ENCODE measurements at places on chromosomes 7 and 10. TPM values are rescaled to one million over a fixed set of nuclear protein-coding genes. Genes with fewer than 3 reads are reported as not detected.

C10orf90 gene
- total RNA-seq = not detected

GRCh38 chr7:2484868-2485267, 8.7 kb upstream of the GRIFIN start:
- H3K36me3 ChIP-seq = no peaks in the 10 kb centered on the region
- no peak overlapping the region for H3K4me3 ChIP-seq
- no peaks in the 10 kb centered on the region for H3K4me1 ChIP-seq
- no peak overlapping the region for H3K27ac ChIP-seq
- DNase-seq = no peak

DNA sequence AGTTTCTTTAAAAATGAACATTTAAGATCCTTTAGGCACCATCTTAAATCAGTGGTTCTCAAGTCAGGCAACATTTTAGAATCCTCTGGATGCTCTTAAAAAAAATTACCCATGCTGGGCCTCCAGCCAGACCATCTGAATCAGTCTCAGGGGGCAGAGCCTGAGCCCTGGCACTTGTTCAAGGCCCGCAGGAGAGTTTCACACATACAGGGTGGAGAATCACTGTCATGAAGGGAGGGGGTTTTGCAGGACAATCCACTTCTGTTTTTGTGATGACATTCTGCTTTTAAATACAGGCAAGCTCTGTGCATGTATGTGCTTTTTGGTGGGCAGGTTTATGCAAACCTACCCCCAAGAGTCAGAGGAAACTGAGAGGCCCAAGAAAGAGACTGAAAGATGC, 268.6 kb downstream of the SEC23IP start:
- DNase-seq = no peak
- H3K36me3 ChIP-seq = no peaks in the 10 kb centered on the region
- H3K27ac ChIP-seq = no peak overlapping the region
- H3K4me3 ChIP-seq = no peak overlapping the region
- no peaks in the 10 kb centered on the region for H3K4me1 ChIP-seq

GRCh38 chr7:114086914-114087652, 168.3 kb upstream of the PPP1R3A start:
- no peaks in the 10 kb centered on the region for H3K36me3 ChIP-seq
- H3K4me3 ChIP-seq = peak overlapping the region; percentile 71
- DNase-seq = peak; percentile 56
- no peak overlapping the region for H3K27ac ChIP-seq
- H3K4me1 ChIP-seq = peaks cover 5% of the 10 kb centered on the region
- peaks cover 69% of the 10 kb centered on the region for H3K27me3 ChIP-seq

DNA sequence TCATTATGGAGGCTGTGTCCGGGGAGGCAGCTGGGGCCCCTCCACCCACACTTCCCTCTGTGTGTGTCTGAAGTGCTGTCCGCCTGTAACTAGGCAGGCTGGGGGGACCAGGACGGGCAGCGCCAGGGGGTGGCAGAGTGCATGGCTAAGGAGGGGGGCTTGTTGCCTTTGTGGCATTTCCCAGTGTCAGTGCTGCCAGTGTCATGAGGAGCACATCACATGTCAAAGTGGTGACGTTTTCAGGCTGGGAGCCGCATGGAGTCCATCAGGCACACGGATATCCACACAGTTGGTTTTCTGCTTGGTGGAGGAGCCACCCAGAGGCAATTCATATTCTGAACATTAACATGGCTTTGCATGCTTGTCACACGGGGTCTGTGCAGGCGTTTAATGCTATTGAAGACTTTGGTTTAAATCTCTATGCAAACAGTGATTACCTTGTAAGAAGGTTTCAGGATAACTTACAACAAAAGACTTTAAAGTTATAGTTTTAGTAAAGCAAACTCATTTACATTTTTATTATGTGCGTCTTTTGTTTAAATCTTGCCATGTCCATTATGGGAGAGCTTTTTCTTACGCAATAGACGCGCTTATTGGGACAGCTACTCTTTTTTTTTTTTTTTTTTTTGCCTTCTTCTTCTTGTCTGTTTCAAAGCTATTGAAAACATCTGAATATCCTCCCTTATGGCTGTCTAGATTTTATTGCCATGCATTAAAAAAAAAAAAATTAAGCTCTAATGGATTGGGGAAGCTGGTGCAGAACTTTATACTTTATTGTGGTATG, 52.9 kb downstream of the C10orf67 start:
- no peak overlapping the region for H3K4me3 ChIP-seq
- no peaks in the 10 kb centered on the region for H3K36me3 ChIP-seq
- peaks cover 1% of the 10 kb centered on the region for H3K27me3 ChIP-seq
- no peak overlapping the region for H3K27ac ChIP-seq
- no peaks in the 10 kb centered on the region for H3K4me1 ChIP-seq
- DNase-seq = no peak

GRCh38 chr7:119825091-119825655, 447.8 kb upstream of the KCND2 start:
- no peak overlapping the region for H3K27ac ChIP-seq
- no peaks in the 10 kb centered on the region for H3K4me1 ChIP-seq
- no peak overlapping the region for H3K4me3 ChIP-seq
- no peaks in the 10 kb centered on the region for H3K36me3 ChIP-seq
- no peaks in the 10 kb centered on the region for H3K27me3 ChIP-seq

All from H1 (cell line).